ENCODE measurements at places on chromosomes 1 and 21. TPM values are rescaled to one million over a fixed set of nuclear protein-coding genes. Genes with fewer than 3 reads are reported as not detected.

Gene C4BPA
- 0.42 TPM for polyA plus RNA-seq

Gene KNCN
- polyA plus RNA-seq: 0.30 TPM

Gene SPRR2F
- polyA plus RNA-seq: 0.64 TPM

Gene ICOSLG
- polyA plus RNA-seq: 1.5 TPM

Gene NIT1
- polyA plus RNA-seq: 42.5 TPM

Gene PODN
- 10.4 TPM for polyA plus RNA-seq

Gene HSPA6
- polyA plus RNA-seq: 1.5 TPM

Gene LRRC8C
- 9.2 TPM for polyA plus RNA-seq

Gene PAX7
- not detected for polyA plus RNA-seq

Gene SSU72
- polyA plus RNA-seq: 75.5 TPM

Gene MIB2
- 126 TPM for polyA plus RNA-seq
